ENCODE measurements at places on chromosomes 3 and 15. TPM values are rescaled to one million over a fixed set of nuclear protein-coding genes. Genes with fewer than 3 reads are reported as not detected.

DNA sequence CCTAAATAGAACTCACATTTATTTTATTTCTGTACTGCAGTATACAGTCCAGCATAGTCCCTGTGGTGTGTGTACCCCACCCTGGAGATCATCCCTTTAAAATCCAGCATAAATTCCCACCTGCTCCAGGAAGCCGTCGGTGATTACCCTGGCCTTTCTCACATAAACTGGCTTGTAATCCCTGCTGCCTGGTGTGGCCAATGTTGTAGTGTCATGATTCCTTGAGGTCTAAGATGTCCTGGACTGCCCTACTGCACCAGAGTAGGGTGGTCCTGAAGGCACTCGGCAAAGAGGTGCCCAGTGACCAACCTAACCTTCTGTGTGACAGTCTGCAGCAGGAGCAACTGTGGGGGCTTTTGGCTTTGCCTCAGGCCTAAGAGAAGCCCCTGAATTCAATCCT is 58.9 kb downstream of the ITGA11 start:
- H3K4me1 ChIP-seq: no peaks in the 10 kb centered on the region
- peaks cover 17% of the 10 kb centered on the region for H3K27me3 ChIP-seq
- DNase-seq: no peak

- H3K4me3 ChIP-seq: no peak overlapping the region
- H3K4me1 ChIP-seq: no peaks in the 10 kb centered on the region
- no peak overlapping the region for H3K27ac ChIP-seq
- no peaks in the 10 kb centered on the region for H3K36me3 ChIP-seq
- DNase-seq: no peak
- H3K27me3 ChIP-seq: no peaks in the 10 kb centered on the region
These were observed 176.5 kb downstream of the FHIT start for GRCh38 chr3:61074783-61075182.

The XYLB gene
- total RNA-seq: 0.82 TPM

- H3K4me3 ChIP-seq: no peak overlapping the region
- H3K27ac ChIP-seq: no peak overlapping the region
- DNase-seq: no peak
These were observed 181.0 kb downstream of the ATG7 start for GRCh38 chr3:11452885-11453847.

DNA sequence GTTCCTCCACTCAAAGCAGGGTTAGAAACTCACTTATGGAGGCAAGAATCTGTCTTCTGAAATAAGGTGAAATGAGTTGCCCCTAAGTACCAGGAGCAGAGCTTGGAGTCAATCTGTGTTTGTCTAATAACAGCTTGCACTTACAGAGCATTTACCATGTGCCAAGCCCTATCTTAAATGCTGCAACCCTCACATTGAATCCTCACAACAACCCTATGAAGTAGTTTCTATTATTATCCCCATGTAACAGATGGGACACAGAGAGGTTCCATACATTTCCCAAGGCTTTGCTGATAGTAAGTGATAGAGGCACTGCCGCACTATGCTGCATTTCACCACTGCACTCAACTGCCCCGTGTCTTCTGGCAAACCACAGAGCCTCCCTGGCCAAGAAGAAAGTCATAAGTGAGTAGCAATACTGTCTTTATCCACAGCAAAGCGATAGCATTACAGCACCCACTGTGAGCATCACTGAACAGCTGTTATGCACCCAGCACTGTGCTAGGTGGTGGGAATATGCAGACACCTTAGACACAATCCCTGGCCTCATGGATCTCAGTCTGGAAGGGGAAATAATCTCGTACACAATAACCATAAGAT is 141.5 kb downstream of the SSR3 start:
- H3K4me1 ChIP-seq: no peaks in the 10 kb centered on the region
- no peak overlapping the region for H3K27ac ChIP-seq
- no peak for DNase-seq

DNA sequence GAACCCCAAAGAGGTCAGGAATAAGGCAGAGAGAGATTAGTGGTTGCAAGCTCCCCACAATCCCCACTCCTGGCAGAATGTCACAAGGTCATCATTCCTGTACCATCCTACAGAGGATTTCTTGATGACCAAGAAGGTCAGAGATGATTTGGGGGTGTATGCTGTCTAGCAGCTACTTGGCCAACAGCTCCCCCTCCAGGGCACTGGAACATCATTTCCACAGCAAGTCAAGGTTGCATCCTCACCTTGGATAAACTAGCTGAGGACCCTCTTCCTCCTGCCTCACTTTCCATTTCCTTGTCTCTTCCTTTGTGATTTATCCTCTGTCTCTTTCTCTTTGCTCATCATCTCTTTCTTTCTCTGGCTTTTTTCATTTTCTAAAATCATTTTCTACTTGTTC is 106.3 kb downstream of the PROS1 start:
- H3K4me1 ChIP-seq: no peaks in the 10 kb centered on the region
- H3K4me3 ChIP-seq: no peak overlapping the region
- H3K27me3 ChIP-seq: no peaks in the 10 kb centered on the region
- H3K36me3 ChIP-seq: no peaks in the 10 kb centered on the region
- DNase-seq: no peak

All from T-cell (primary cell).